Activated CD4-positive, alpha-beta memory T cell treated with anti-CD3 and anti-CD28 coated beads for 36 hours (primary cell): ENCODE measurements at places on chromosomes 2 and 18. TPM values are rescaled to one million over a fixed set of nuclear protein-coding genes. Genes with fewer than 3 reads are reported as not detected.

The TTC39C gene
- total RNA-seq: 48.9 TPM

The IMPA2 gene
- total RNA-seq: 21.6 TPM

The MDH1B gene
- total RNA-seq: 0.87 TPM

The FABP1 gene
- not detected for total RNA-seq

The CCDC85A gene
- total RNA-seq: not detected

The STPG4 gene
- total RNA-seq: not detected

The RAB17 gene
- not detected for total RNA-seq

The LRRC30 gene
- not detected for total RNA-seq

The LOXL3 gene
- 1.1 TPM for total RNA-seq

The C2orf92 gene
- 4.5 TPM for total RNA-seq

The KCNE4 gene
- not detected for total RNA-seq

The DES gene
- not detected for total RNA-seq

The SERPINB7 gene
- not detected for total RNA-seq

The ANXA4 gene
- 43.2 TPM for total RNA-seq

The FRZB gene
- not detected for total RNA-seq

The RMC1 gene
- 47.6 TPM for total RNA-seq

The B3GNT7 gene
- total RNA-seq: not detected

The SLC40A1 gene
- total RNA-seq: 4.8 TPM

The SCYGR4 gene
- not detected for total RNA-seq

The PASK gene
- 100 TPM for total RNA-seq
